ENCODE measurements at places on chromosomes 7 and 10. TPM values are rescaled to one million over a fixed set of nuclear protein-coding genes. Genes with fewer than 3 reads are reported as not detected.

DENND10 gene
- 59.2 TPM for total RNA-seq

ADARB2 gene
- total RNA-seq, result not detected

PRSS2 gene
- not detected for total RNA-seq

RBM20 gene
- 2.2 TPM for total RNA-seq

GPER1 gene
- total RNA-seq, result 16.6 TPM

GSTO1 gene
- total RNA-seq, result 58.5 TPM

FUOM gene
- 3.4 TPM for total RNA-seq

AKR1C2 gene
- total RNA-seq, result 1.4 TPM

ACTL6B gene
- total RNA-seq, result not detected

UTF1 gene
- total RNA-seq, result not detected

SRRM3 gene
- total RNA-seq, result 3.1 TPM

AKR1C4 gene
- not detected for total RNA-seq

IFIT1B gene
- total RNA-seq, result 26.5 TPM

GJD4 gene
- 0.48 TPM for total RNA-seq

SUN3 gene
- total RNA-seq, result not detected

DNA sequence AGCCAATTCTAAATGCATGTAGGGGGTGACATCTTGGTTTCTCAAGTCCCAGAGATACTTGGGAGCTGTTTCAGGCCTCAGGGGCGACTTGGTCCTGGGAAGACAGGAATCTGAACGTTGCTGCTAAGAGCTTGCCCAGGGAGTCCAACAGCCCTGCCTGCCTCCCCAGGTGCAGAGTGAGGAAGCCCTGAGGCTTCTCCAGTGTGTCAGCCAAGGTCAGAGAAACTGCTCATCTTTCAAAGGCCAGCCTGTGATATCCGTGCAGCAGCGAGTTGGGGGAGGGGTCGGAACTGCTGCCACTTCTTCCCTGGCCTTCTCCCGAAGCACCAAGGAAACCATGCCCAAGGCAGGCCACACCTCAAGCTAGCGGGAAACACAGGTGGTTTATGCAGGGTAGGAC is 9.7 kb downstream of the GDF2 start:
- no peak for DNase-seq

- DNase-seq, result no peak
These were observed 126.7 kb downstream of the ARL4A start for GRCh38 chr7:12814107-12814506.

DNA sequence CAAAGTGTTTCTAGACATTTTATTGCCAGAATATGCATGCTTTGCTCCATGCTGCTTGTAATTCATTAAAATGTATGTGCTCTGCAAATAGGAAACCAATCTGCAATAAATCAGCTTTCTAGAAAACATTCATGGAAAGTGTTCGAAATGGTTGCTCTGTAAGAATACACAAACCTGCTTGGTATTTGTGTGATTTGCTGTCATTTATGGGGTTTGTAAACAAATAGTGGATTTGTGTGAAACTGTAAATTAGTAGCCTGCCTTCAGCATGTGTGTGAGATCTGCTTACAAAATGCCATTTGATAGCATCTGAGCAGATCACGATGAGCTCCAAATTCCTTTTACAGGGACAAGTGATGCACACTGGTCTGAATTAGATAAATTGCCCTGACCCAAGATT is 219.0 kb upstream of the CSTF2T start:
- no peak for DNase-seq

DNA sequence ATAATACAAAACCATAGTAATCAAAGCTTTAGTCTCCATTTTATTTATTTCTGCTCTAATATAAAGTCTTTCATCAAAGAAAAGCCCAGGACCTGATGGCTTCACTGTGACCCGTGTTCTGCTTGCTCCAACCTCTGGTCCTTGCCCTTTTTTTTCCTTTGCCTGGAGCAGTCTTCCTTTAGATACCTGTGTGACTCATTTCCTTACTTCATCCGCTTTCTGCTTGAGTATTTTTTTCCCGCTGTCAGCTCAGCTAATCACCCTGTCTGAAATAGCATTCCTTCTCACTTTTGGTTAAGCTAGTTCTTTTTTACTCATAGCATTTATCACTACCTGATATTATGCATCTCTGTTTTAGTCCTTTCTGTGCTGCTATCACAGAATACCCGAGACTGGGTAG is 194.8 kb downstream of the ABCA13 start:
- DNase-seq, result peak; percentile 31

DNA sequence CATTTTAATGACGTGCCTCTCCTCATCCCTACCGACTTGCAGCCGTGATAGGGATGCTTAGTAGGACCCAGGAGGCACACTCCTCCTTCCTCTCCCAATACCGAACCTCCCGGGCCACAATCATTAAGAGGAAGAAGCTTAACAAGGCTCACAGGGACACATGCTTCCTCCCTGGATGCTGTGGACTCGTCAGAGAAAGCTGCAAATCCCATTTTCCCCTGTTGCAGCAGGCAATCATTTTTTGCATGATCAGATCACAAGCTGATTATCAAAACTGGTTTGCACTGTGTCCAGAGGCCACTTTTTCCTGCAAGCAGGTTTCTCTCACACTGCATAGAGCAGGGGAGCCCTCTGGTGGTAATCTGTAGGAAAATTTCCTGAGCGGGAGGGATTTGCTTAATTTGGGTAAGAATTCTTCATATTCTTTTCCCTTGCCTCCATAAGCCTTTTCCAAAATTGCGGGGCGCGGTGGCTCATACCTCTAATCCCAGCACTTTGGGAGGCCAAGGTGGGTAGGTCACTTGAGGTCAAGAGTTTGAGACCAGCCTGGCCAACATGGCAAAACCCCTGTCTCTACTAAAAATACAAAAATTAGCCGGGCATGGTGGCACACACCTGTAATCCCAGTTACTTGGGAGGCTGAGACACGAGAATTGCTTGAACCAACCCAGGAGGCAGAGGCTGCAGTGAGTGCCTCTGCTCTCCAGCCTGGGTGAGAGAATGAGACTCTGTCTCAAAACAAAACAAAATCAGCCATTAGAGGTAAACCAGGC is 16.1 kb upstream of the LAMB4 start:
- DNase-seq, result peak; percentile 88

GRCh38 chr7:113968713-113969112 is 49.9 kb upstream of the PPP1R3A start:
- no peak for DNase-seq

DNA sequence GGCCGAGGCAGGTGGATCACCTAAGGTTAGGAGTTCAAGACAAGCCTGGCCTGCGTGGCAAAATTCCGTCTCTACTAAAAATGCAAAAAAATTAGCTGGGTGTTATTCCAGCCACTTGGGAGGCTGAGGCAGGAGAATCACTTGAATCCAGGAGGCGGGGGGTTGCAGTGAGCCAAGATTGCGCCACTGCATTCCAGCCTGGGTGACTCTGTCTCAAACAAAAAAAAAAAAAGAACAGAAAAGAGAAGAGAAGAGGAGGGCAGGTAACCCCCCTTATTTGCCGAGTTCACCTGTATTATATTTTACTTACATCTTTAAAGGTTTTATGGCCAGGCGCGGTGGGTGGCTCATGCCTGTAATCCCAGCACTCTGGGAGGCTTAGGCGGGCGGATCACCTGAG is 91.7 kb downstream of the RNF216 start:
- no peak for DNase-seq

DNA sequence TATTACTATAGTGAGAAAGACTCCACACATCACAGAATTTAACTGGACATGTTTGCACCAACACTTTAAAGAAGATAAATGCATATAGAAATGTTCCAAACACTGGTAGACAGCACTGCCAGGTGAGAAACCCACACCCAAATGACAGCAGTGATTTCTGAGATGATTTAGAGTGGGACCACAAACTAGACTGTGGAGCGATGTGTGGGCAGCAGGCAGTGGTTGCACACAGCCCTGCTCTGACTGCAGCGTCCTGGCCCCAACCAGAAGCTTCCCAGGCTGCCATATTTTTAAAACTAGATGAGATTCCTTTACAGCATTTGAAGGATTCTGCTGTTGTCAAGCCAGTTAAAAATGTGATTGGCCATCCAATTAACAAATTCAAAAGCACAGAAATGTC is 47.7 kb upstream of the COMMD3 start:
- no peak for DNase-seq

- DNase-seq, result no peak
These were observed 173.9 kb upstream of the NPY start for GRCh38 chr7:24110056-24110455.

DNA sequence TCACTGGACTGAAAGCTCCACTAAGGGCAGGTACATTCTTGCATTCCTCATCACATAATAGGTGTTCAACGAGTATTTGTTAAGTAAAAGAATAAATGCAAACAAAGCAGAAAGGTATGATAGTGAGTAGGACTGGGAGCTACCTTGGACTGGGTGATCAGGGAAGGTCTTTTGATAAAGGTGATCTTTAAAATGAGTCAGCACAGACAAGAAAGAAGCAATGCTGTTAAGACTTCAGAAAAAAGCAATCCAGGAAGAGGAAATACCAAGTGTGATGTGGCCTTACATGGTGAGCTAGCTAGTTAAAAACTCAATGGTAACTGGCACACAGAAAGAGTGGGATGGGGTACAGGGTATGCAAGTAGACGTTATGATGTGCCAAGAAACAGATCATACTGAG is 40.1 kb downstream of the TSPAN12 start:
- DNase-seq, result no peak

DNA sequence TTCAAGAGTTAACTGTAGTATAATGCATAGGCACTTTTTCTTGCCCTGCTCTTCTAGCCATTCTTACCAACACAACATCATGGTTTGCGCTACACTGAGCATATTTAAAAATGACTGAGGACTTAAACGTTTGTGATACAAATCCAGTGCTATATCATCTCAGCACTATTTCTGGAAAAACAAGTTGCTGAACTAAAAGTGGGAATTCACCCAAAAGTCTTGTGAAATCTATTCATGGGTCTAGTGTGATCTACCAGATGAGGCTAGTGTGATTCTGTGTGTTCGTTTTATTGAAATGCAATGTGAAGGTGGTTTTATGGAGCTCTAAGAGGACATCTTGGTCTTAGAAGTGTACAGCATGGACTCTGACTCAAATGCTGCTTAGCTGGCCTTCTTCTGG is 584.6 kb upstream of the POM121L12 start:
- peak; percentile 56 for DNase-seq

DNA sequence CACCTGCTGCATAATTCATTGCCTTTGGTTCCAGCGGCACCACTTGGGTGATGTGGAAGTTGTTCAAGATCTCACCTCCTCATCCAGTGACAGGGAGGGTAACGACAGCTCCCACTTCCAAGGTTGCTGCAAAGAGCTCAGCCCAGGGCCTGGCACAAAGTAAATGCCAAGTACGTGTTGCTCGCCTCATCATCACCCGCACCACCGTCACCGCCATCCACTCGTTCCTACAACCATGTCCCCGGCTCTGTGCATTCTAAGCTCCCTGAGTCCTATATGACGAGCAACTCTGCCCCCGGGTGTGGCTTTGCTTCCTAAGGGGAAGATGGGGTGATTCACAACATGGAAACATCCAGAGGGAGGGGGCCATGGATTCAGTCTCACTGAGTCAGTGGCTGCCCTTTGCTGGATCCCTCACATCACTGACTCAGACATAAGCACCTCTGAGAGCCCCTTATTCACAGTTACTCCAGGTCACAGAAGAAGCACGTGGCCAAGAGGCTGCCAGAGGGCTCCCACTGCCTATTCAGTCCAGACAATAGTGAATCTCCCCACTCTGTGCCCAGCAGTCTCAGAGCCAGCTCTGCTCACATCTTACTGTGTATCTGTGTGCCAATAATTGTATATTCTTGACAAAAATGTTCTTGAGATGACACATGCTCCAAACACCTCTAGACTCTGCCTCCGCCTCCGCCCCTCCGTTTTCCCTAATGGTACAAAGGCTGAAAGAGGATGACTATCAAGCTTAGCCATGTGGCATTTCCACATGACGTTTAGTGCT is 159.1 kb downstream of the GFRA1 start:
- no peak for DNase-seq

DNA sequence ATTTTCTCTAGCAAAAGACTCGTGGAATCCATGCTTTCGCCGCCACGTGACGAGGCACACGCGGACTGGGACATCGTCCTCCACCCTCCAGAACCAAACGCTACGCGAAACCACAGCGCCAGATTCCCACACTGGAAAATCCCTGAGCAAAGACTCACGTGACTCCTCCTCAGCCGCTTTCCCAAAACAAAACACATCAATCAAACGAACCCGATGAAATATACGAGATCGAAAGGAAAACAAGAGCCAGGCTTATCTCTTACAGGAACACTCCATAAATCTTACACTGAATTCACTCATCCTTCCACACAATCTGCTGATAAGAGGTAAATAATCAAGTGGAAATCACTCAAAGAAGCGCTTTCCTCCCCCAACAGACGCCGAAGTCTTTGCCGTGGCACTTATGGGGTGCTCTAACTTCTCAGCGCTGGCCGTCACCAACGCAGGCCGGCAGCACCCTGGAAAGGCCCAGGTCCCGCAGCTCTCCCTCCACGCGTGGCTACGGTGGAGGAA is 23.8 kb downstream of the DIP2C start:
- peak; percentile 86 for DNase-seq

GRCh38 chr10:70549962-70550458 is 52.5 kb downstream of the PRF1 start:
- peak; percentile 68 for DNase-seq

DNA sequence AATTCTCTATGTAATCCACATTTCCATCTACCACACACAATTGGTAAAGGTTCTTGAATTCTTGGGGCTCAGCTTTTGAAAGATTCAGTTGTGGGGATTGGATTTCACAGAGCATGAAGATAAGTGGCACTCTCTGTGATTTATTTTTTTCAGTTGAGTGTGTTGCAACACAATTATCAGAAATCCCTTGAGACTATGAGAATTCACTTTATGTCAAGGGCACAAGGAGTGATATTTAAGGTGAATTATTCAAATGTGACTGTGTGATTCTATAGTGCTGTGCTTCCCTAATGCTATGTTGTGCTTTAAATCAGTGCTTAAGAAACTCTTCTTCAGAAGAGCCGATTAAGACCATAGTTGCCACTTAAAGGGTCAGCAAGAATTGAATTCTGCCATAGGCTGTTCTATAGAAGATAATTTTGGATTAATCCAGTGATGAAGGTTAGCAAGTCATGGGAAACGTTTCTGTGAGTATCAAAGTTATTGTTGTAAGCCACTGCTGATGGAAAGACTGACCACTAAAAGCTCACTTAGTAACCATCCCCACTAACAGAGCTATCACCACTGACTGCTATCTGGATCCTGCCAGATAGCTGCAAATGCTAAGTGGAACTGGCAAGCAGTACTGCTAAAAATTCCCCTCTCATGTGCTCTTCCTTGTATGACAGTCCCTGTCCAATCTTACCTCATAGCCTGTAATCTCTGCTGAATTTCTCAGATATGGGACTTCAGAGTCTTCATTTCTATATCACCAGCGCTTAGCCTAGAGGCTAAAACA is 134.0 kb upstream of the SEMA3D start:
- peak; percentile 11 for DNase-seq

- no peak for DNase-seq
These were observed 17.9 kb downstream of the RFC2 start for GRCh38 chr7:74236284-74236683.

- DNase-seq, result no peak
These were observed at the start of gene NKX6-2 for GRCh38 chr10:132785723-132786475. NKX6-2 (minus strand) TSS chr10:132786147; CDS start chr10:132785948, 199 bp downstream.

DNA sequence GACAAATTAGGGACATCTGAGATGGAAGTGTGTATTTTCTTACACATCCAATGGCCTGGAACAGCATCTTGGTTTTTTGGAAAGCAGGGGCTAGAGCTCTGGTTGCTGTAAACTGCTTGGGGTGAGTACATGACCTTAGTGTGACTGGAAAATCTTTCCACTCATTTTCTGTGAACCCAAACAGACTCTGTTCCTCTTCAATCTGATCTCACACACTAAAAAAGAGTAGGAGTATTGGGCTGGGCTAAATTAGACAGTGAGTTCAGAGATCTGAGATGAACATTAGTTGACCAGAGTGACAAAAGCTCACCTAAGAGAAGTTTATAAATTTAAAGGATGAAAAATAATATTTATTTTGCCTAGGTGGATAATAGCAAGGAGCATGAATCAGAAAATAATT is 59.2 kb downstream of the OR13A1 start:
- DNase-seq, result no peak

Data from umbilical cord (tissue), 2 donors.